Metanephros (tissue), 2 donors: ENCODE measurements at places on chromosomes 12 and 14. TPM values are rescaled to one million over a fixed set of nuclear protein-coding genes. Genes with fewer than 3 reads are reported as not detected.

Gene SLC25A3
- 578 TPM for total RNA-seq

Gene AVPR1A
- total RNA-seq: 38.7 TPM

Gene VAMP1
- total RNA-seq: 14.0 TPM

Gene HOXC10
- 23.5 TPM for total RNA-seq
